ENCODE measurements at places on chromosomes 6 and 20. TPM values are rescaled to one million over a fixed set of nuclear protein-coding genes. Genes with fewer than 3 reads are reported as not detected.

The DEFB124 gene
- total RNA-seq: not detected

The TNFRSF21 gene
- 65.1 TPM for total RNA-seq

The MAFB gene
- 4.7 TPM for total RNA-seq

The ZBP1 gene
- total RNA-seq: not detected

The HLA-DRB1 gene
- total RNA-seq: not detected

The RIPOR2 gene
- 1.6 TPM for total RNA-seq

The CLVS2 gene
- not detected for total RNA-seq

The GPLD1 gene
- total RNA-seq: 0.43 TPM

The ZDHHC14 gene
- total RNA-seq: 19.2 TPM

The TCP11 gene
- not detected for total RNA-seq

The AVP gene
- not detected for total RNA-seq

The RAB44 gene
- total RNA-seq: not detected

The NFS1 gene
- total RNA-seq: 6.5 TPM

Data from dermis lymphatic vessel endothelial cell (primary cell).